ENCODE measurements at places on chromosomes 12 and 14. TPM values are rescaled to one million over a fixed set of nuclear protein-coding genes. Genes with fewer than 3 reads are reported as not detected.
A peak's percentile ranks its signal among the peaks of the same experiment; 100 is the strongest.

Gene ITGB7
- 1.8 TPM for polyA plus RNA-seq

Gene TRPV4
- 3.4 TPM for polyA plus RNA-seq

Gene PAPLN
- polyA plus RNA-seq, result 13.0 TPM

Gene SLC5A8
- not detected for polyA plus RNA-seq

DNA sequence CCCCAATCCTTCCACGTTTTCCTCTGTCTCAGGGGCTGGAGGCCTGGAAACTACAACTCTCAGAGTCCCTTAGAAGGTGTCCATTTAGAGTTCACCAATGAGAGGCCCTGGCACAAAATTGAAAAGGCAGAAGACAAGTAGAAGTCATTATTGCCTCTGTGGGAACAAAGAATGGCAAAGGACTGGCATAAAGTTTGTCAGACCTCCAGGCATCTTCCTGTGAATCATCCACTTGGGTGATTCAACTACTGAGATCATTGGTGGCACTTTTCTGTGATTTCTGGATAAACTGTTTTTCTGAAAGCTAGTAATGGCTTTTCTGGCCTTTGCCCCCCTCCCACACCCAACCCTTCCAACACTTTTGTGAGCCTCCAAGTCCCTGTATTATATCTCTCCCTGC, 42.6 kb upstream of the C12orf42 start:
- no peak for DNase-seq

DNA sequence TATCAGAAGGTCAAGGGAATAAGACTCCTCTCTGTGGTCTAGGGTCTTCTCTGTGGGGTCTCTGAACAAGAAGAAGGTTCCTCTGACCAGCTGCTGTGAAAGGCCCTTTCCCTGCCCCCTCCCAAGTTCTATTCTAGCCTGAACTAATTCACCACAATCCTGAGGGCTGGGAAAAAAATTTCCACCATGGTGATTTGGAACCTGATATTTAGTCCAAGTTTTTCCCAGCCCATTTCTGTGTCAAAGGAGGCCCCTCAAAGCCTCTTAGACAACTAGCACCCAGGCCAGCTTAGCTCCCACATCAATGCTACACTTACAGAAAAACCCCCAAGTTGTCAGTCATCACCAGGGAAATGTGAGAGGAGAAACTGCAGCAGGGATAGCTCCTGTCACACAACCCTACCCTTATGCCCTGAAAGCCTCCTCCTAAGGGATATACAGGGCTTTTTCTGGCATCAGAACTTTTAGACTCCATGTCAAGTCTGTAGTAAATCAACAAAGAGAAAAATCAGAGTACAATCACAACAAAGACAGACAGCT, 4.5 kb downstream of the FMNL3 start:
- no peak for DNase-seq

DNA sequence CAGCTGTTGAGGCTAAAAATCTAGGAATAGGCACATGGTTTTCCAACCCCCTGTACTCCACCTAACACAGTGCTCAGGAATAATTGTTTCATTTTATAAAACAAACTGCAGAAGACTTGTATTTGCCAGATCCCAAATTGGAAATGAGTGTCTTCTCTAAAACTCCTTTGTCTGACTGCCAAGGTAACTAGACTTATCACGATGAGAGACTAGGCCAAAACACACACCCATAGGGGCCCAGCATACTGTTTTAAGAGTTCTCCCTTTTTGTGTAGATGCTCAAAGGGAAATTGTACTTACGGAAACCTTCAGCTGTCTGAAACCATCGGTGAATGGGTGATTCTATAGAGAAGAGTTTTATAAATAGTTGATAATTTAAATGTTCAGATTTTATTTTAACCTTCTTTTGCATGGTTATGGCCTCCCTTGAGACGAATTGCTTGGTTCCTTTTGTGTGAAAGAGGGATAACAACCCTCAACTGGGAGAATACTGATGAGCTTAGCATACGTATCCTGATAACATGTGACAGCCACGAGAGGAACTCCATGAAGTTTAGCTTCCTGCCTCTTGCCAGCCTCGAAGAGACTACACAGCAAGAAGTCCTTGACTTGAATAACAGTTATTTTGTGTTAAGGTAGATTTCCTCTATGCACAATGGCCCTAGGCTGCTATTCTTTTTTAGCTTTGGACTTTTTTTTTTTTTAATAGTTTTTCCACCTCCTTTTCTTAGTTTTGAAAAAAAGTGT, 103.3 kb downstream of the PELI2 start:
- DNase-seq, result no peak

GRCh38 chr12:70774055-70774454, 136.8 kb upstream of the PTPRB start:
- no peak for DNase-seq

GRCh38 chr14:33967138-33967537, 16.3 kb upstream of the EGLN3 start:
- DNase-seq, result no peak

DNA sequence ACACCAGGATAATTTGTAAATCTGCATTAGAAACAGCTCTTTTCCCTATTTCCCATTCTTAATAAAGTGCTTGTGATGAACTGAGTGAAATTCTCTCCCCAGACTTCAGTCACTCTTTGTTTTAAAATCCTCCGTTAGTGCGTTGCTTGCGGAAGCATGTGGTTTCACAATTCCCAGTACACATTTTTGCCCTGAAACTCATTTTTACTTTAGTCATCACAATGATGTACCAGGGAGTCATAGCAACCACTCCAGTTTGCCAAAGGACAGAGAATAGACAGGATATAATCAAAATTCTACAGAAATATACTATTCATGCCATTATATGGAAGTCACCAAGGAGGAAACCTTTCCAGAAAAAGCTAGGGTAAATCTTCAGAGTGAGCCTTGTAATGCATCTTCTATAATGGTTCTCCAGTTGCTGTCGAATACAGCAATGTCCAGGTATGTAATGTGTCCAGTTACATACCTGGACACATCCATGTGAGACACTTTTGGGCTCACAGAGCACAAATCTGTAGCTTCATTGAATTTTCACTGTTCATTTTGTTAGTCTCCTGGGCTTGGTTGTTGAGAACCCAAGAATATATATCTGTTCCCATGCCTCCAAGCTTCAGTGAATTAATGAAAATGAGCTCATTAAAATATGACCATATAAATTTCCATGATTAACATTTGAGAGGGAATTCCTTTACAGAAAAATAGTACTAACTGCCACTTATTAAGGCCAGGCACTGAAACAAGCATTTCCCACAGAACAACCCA, 57.8 kb downstream of the GPR135 start:
- peak; percentile 57 for DNase-seq

- DNase-seq, result peak; percentile 40
These were observed 9.2 kb downstream of the CD69 start for GRCh38 chr12:9751204-9752144.

All from right lung (tissue), 10 donors.